SK-MEL-5 (cell line): ENCODE measurements at places on chromosomes 2 and 18. TPM values are rescaled to one million over a fixed set of nuclear protein-coding genes. Genes with fewer than 3 reads are reported as not detected.

The TLX2 gene
- total RNA-seq: 0.16 and 0.55 TPM in 2 replicates

The HOXD9 gene
- 0.18 and 0.59 TPM in 2 replicates for total RNA-seq

The OSR1 gene
- not detected in 2 replicates for total RNA-seq

The EFHD1 gene
- total RNA-seq: 0.29 and 0.71 TPM in 2 replicates

The MGAT5 gene
- 23.4 and 24.7 TPM in 2 replicates for total RNA-seq

The ACKR3 gene
- total RNA-seq: not detected in 2 replicates

The CRYBA2 gene
- total RNA-seq: not detected in 2 replicates

The NRP2 gene
- total RNA-seq: 174 and 204 TPM in 2 replicates

The LHCGR gene
- total RNA-seq: not detected in 2 replicates

The C2orf78 gene
- not detected in 2 replicates for total RNA-seq

The CFAP221 gene
- not detected in 2 replicates for total RNA-seq

The RGPD8 gene
- 1.2 and 2.0 TPM in 2 replicates for total RNA-seq
